Osteoblast (primary cell): ENCODE measurements at places on chromosomes 11 and 22. TPM values are rescaled to one million over a fixed set of nuclear protein-coding genes. Genes with fewer than 3 reads are reported as not detected.

The APOBEC3F gene
- 3.5 and 5.1 TPM in 2 replicates for total RNA-seq

The NAALAD2 gene
- 0.59 and 1.8 TPM in 2 replicates for total RNA-seq

The TRIM51G gene
- under 0.01 TPM in 1 of 2 replicates, not detected in the other for total RNA-seq

The TRIM48 gene
- not detected in 2 replicates for total RNA-seq

The IL18 gene
- 0.59 TPM in 1 of 2 replicates, not detected in the other for total RNA-seq

The CBLIF gene
- total RNA-seq: not detected in 2 replicates

The OR52A1 gene
- not detected in 2 replicates for total RNA-seq

The OR8G1 gene
- not detected in 2 replicates for total RNA-seq

The MOV10L1 gene
- total RNA-seq: 0.36 and 0.59 TPM in 2 replicates

The TRIM51 gene
- total RNA-seq: not detected in 2 replicates

The OR4D10 gene
- total RNA-seq: not detected in 2 replicates

The UBQLN3 gene
- under 0.01 TPM in 1 of 2 replicates, not detected in the other for total RNA-seq

The MMP26 gene
- not detected in 2 replicates for total RNA-seq

The OR52I2 gene
- not detected in 2 replicates for total RNA-seq

The SMC1B gene
- not detected in 2 replicates for total RNA-seq

The RFPL3 gene
- not detected in 2 replicates for total RNA-seq

The NXF1 gene
- total RNA-seq: 25.6 and 31.1 TPM in 2 replicates

The DUSP8 gene
- total RNA-seq: under 0.01 TPM in 2 replicates

The IGF2 gene
- total RNA-seq: 53.9 and 68.8 TPM in 2 replicates

The PKP3 gene
- 0.88 and 2.5 TPM in 2 replicates for total RNA-seq

The BRSK2 gene
- total RNA-seq: 0.36 TPM in 1 of 2 replicates, not detected in the other

The CD6 gene
- total RNA-seq: not detected in 2 replicates

The MOGAT2 gene
- total RNA-seq: not detected in 2 replicates

The DDIAS gene
- 1.5 and 1.8 TPM in 2 replicates for total RNA-seq

The NCAM1 gene
- 1.2 and 2.2 TPM in 2 replicates for total RNA-seq

The HEPHL1 gene
- total RNA-seq: not detected in 2 replicates

The GLB1L2 gene
- total RNA-seq: 0.29 and 0.36 TPM in 2 replicates

The MDK gene
- 27.5 and 27.7 TPM in 2 replicates for total RNA-seq

The FAM181B gene
- under 0.01 TPM in 2 replicates for total RNA-seq

The MTCH2 gene
- 69.5 and 74.9 TPM in 2 replicates for total RNA-seq

The MISFA gene
- total RNA-seq: under 0.01 and 0.29 TPM in 2 replicates

The ADAMTS8 gene
- under 0.01 TPM in 1 of 2 replicates, not detected in the other for total RNA-seq

The GVQW3 gene
- total RNA-seq: 2.9 and 3.2 TPM in 2 replicates

The PANX2 gene
- total RNA-seq: under 0.01 and 0.29 TPM in 2 replicates

The C11orf65 gene
- total RNA-seq: 1.1 and 1.5 TPM in 2 replicates

The APOA5 gene
- total RNA-seq: under 0.01 TPM in 1 of 2 replicates, not detected in the other

The TENM4 gene
- 63.3 and 76.9 TPM in 2 replicates for total RNA-seq

The GPR83 gene
- total RNA-seq: not detected in 2 replicates

The SCARF2 gene
- total RNA-seq: 18.3 and 23.9 TPM in 2 replicates

The RIMBP3C gene
- 0.29 and 0.36 TPM in 2 replicates for total RNA-seq

The SYT9 gene
- total RNA-seq: not detected in 2 replicates

The RAC2 gene
- 13.6 and 14.5 TPM in 2 replicates for total RNA-seq

The C2CD2L gene
- 5.0 and 6.2 TPM in 2 replicates for total RNA-seq

The ENTHD1 gene
- not detected in 2 replicates for total RNA-seq

The TMEM151A gene
- total RNA-seq: 0.29 and 0.36 TPM in 2 replicates

The SLC43A3 gene
- 51.4 and 61.0 TPM in 2 replicates for total RNA-seq

The TUBA8 gene
- total RNA-seq: 0.29 and 0.36 TPM in 2 replicates

The E2F8 gene
- 0.29 and 0.36 TPM in 2 replicates for total RNA-seq

The OR51A2 gene
- total RNA-seq: not detected in 2 replicates
